ENCODE measurements at places on chromosomes 16 and 17.
A peak's percentile ranks its signal among the peaks of the same experiment; 100 is the strongest.

- no peak for DNase-seq
Measured at GRCh38 chr16:47299587-47299986, 155.8 kb upstream of the NETO2 start.

DNA sequence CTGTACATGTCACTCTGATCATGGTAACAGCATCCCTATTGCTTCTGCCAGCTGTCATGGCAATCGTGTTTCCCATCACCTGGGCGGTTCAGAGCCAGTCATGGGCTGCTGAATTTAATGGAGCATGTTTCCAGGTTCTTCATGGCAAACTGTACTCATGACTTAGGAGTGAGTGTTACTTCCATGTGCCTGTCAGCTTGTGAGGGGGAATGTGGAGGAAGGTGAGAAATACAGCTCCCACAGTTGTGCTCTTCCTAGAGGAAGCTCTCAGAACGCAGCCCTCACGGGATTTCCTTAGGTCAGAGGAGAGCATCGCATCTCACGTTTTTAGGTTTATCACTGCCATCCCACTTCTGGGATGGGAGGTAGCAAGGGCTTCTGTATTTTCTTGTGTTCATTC, 28.0 kb upstream of the ARHGAP23 start:
- DNase-seq: no peak

DNA sequence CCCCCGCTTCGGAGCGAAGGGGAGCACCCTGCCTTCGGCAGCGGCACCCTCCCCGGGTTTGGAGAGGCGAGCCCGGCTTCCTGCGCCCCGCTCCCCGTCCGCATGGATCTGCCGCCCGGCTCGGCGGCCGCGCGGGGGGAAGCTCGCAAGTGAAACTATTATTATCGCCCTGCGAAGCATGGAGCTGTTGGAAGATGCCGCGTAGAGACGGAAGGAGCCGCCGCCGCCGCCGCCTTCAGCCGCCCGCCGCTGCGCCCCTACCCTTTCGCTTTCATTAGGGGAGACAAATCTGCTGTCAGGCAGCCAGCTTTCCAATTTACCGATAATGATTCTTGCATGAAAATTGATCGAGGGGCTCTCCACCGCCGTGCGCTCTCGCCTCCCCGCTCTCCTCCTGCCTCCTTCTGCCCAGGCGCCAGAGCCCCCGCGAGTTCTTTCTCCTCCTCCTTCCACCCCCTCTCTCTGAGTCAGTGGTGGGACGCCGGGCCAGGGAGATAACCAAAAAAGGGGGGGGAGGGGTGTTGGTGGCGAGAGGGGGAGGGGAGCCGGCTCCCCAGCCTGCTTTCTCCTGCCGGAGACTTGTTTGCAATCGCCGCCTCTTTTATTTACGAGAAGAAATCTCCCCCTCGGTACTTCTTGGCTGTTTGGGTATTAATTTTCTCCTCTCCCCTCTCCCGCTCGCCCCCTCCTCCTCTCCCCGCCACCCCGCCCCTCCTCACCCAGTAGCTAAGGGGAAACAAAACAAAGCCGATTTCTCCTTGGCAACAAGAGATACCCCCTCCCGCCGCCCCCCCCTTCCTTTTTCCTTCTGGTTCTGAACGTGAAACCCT, 58.0 kb upstream of the GSE1 start:
- DNase-seq: no peak

- no peak for DNase-seq
Measured at GRCh38 chr17:81250286-81251093, 11.4 kb downstream of the NDUFAF8 start.

GRCh38 chr16:14672403-14672971, 21.6 kb downstream of the PLA2G10 start:
- DNase-seq: no peak

DNA sequence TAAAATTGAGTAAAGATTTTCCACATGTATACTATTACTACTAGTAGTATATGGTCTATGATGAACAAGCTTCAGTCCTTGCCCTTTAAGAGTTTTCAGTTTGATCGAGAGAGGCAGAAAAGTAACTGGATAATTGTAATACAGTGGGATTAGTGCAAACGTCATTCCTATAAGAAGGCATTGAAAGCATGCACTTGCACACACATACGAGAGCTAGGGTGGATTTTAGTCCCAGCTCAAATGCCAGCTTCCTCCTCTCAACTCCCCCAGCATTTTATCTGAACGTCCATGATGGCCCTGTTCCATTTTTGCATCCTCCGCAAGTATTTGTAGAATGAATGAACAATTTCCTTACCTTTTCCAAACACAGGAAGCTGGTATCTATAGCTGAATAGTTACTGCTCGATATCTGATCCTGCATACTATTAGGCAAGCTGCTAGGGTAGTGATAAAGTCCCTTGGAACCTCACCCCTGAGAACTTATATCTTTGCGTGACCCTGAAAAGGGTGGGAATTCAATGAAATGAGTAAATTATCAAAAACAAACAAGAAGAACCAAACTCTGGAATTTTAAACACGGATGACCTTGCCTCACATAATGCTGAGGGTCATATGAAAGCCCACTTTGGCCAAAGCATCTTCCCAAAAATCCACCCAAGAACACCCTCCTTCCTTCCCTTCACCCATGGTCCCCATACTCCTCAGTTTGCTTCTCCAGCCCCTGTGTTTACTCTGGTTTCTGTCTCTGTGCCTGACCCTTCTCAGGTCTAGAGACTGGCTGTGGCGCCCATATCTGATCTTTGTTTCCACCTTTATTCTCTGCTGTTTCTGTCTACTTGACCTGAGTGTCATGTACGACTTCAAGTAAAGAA, 60.5 kb downstream of the TMEM100 start:
- DNase-seq: no peak

- DNase-seq: no peak
Measured at GRCh38 chr16:6548507-6548906, 784.1 kb upstream of the RBFOX1 start.

DNA sequence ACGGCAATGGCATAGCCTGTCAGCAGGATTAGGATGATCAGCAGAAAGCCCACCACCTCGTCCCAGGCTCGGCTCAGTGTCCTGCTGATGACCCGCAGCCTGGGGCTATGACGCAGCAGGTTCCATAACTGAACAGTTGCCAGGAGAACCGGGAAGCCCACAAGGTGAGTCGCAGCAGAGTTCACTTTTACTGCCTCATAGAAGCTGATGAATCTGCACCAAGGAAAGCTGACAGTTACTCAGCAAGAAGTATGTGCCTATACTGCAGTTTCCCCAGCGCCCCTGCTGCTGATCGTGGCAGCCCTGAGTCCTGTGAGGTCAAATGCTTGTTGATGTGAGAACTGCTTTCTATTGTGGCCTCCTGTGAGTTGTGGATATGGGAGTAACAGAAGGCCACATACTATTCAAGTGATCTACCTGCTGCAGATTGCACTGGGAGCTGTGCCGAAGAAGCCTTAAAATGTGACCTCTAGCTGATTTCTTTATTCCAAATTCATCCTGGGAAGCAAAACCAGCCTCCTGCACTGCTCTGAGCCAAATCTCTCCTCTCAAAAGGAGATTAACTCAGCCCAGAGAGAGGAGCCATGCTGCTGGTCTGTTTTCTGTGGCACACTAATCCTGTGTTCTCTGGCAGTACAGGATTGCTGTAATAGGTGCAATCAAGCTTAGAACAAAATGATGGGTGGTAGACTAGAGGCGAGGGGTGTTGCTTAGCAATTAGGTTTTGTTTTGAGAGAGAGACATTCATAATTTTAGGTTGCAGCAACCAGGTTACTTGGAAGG, 38.8 kb downstream of the IST1 start:
- DNase-seq: no peak

GRCh38 chr16:54490112-54490488, 203.5 kb upstream of the IRX3 start:
- DNase-seq: no peak

GRCh38 chr17:2266045-2266864, 37.3 kb downstream of the SMG6 start:
- DNase-seq: peak; percentile 70

GRCh38 chr16:57471852-57472664, 9.6 kb downstream of the POLR2C start:
- no peak for DNase-seq

DNA sequence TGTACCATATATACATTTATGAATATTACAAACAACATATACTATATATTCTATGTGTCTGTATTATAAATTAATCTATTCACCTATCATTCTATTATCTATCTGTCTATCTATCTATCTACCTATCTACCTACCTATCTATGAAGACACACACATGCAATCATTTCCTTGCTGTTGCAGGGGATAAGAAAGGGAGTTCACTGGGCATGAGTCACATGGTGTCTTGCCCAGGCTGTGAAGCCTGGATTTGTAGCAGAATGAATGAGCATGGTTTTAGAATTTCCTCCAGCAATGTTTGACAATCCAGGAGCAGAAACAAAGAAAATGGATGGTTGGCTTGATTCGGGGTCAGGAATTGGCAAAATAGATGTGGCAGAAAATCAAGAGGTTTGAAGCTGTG, 23.2 kb upstream of the FAM20A start:
- DNase-seq: no peak

GRCh38 chr17:38881600-38882191, 11.8 kb downstream of the LASP1 start:
- no peak for DNase-seq

DNA sequence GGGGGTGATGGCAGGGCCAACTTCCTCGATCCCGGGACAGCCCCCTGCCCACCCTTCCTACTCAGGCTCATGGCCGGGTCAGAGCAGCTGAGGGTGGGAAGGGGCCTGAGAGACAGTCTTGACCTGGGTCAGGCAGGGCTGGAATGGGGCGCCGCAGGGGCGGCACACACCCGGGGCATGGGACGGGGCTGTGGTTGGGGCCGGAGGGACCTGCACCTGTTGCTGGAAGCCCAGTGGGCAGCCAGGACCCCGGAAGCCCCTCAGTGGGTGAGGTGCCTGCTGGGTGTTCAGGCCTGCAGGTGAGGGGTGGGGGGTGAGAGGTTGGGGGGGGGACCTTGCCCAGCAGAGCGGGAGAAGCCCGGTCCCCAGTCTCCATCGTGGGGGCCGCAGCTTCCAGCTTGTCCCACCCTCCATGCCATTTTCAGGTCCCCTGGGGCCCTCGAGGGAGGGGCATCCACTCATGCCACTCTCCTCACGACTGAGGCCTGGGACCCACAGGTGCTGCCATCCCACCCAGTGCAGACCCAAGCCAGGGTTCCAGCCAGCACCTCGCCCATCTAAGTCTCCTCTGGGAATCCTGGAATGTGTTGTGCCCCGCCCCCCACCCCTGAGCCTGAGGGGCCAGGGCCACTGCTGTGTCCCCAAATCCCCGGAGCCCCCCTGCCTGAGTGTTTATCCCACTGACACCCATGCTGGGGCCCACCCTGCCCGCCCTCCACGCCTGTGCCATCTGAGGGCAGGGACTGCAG, 43.4 kb upstream of the ACSF3 start:
- DNase-seq: no peak

- DNase-seq: no peak
Measured at GRCh38 chr17:8417806-8418205, 17.9 kb upstream of the NDEL1 start.

GRCh38 chr17:72852277-72852938, 240.1 kb downstream of the SLC39A11 start:
- DNase-seq: no peak

DNA sequence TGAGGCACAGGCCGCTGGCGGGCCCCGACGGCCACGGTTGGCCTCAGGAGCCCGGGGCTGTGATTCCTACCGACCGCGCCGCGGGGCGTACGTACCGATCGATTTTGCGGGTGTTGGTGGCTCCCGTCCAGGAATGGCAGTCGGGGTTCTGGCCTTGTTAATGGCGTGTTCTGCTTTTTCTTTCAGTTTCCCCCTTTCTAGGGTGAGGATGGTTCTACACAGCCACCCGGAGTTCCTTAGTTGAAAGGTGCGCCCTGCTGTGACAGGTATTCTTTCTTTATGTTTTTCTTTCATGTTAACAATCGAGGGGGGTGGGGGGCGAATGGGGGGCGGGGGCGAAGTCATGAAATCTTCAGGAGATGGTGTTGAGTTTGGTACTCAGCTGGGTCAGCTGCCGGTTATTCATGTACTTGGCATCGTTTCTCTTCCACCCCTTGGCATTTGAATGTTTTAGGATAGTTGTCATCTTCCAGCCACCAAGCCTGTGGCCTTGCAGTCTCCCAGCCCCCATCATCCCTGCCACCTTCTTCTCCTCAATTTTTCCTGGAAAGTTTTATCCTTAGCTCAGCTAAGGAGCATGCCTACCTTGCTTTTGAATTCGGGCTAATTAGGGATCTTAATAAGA, 802 bp downstream of the CYLD start:
- DNase-seq: peak; percentile 22

DNA sequence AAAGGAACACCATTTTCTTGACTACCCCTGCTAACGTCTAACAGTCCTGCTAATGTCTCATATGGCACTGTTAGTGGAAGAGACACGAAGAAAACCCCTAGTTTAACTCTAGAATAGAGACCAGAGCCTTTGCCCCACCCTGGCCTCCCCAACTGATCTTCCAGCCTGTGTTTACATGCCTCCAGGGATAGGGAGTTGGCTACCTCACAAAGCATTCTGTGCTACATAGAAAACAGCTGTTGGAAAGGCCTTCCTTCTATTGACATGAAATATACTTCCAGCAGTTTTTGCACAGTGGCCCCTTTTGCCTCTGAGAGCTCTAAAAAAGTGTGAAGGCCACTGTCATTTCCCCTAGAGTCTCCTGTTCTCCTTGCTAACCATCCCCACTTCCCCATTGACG, 73.1 kb downstream of the ASIC2 start:
- DNase-seq: no peak

DNA sequence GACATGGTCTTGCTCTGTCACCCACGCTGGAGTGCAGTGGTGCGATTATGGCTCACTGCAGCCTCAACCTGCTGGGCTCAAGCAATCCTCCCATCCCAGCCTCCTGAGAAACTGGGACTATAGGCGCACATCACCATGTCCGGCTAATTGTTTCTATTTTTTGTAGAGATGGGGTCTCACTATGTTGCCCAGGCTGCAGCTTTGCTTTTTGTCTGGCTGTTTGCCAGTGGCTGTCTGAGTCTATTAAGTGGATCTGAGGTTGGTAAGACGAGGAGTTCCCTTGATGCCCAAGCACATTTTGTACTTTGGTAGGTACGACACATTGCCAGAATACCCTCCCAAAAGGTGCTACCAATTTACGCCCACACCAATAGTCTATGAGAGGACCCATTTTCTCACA, 5.1 kb downstream of the TBX21 start:
- DNase-seq: no peak

DNA sequence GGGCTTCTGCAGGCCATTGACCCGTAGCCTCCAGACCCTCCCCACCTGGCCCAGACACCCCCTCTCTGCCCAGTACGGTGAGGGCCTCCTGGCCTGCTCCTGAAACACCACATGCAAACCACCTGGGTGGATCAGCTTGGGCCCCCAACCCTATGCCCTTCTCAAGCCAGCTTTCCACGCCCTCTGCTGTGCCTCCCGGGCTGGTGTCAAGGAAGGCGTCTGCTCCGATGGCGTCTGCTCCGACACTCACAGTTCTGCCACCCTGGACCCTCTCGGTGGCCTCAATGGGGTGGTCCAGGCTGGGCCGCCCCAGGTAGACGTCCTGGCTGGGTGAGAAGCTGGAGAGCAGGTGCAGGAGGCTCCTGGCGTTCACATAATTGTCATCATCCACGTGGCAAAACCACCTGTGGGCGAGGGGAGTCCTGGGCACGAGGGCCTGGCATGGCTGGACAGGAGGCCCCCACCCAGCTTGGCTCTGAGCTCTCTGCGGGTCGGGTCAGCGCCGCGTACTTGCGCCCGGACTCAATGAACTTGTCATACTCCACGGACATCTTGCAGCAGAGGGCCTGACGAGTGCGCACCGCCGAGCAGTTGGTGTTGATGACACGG, 1.4 kb downstream of the RFNG start:
- DNase-seq: no peak

GRCh38 chr16:82808036-82808435, 181.3 kb downstream of the CDH13 start:
- no peak for DNase-seq

All from activated T-helper 1 cell treated with Interleukin-2 at 50 U/mL for 16 hours (primary cell).